T-cell (primary cell): ENCODE measurements at places on chromosomes 1 and 21. TPM values are rescaled to one million over a fixed set of nuclear protein-coding genes. Genes with fewer than 3 reads are reported as not detected.

TNFRSF9 gene
- total RNA-seq, result 0.63 TPM

TENT5C gene
- total RNA-seq, result 11.2 TPM

MAP10 gene
- 1.5 TPM for total RNA-seq

DENND1B gene
- total RNA-seq, result 15.8 TPM

DNA sequence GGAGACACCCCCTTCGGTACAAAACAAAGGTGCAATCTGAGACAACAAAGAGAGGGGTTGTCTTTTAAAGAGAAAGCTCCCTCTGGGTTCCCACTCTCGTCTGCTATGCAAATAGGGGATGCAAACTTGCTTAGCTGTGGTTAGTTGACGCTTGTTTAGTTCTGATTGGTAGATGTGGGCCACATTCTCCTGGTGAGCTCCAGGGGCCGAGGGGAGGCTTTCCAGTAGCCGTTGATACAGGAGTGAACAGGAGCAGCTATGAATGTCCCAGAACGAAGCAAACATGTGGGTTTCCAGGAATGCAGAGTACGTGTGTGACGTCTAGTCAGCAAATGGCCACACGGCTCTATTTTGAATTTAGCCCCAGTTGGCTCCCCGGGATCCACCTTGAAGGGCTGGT, 14.7 kb downstream of the TFF2 start:
- peaks cover 12% of the 10 kb centered on the region for H3K27me3 ChIP-seq
- no peak overlapping the region for H3K27ac ChIP-seq
- DNase-seq, result no peak
- H3K36me3 ChIP-seq, result no peaks in the 10 kb centered on the region
- H3K4me1 ChIP-seq, result peaks cover 10% of the 10 kb centered on the region
- H3K4me3 ChIP-seq, result no peak overlapping the region

GRCh38 chr1:29084196-29084521, 39.5 kb downstream of the TMEM200B start:
- H3K27me3 ChIP-seq, result no peaks in the 10 kb centered on the region
- peaks cover 8% of the 10 kb centered on the region for H3K36me3 ChIP-seq
- no peak overlapping the region for H3K27ac ChIP-seq
- no peaks in the 10 kb centered on the region for H3K4me1 ChIP-seq
- no peak for DNase-seq

DNA sequence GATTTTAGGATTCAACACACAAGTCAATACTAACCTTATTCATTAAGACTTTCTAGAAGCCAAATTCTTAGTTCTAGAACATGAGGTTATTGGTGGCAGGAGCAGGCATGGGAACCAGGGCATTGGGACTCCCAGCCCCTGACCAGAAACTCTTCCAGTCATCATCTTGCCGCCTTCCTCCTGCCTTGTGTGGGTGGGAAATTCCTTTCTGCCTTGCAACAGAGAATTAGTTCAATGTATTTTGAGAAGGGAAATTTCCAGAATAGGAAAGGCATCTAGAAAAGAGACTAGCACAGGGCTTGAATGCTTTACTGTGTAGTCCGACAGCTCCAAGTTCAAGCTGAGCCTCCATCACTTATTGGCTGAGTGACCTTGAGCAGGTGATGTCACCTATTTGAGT, 8.7 kb downstream of the GRHL3 start:
- no peak overlapping the region for H3K4me3 ChIP-seq
- no peak for DNase-seq
- no peak overlapping the region for H3K27ac ChIP-seq
- no peaks in the 10 kb centered on the region for H3K36me3 ChIP-seq
- H3K27me3 ChIP-seq, result no peaks in the 10 kb centered on the region
- peaks cover under 1% of the 10 kb centered on the region for H3K4me1 ChIP-seq

GRCh38 chr1:172837816-172838679, 179.1 kb downstream of the FASLG start:
- no peak overlapping the region for H3K27ac ChIP-seq
- H3K27me3 ChIP-seq, result peaks cover 3% of the 10 kb centered on the region
- no peak overlapping the region for H3K4me3 ChIP-seq
- no peaks in the 10 kb centered on the region for H3K36me3 ChIP-seq

- H3K4me1 ChIP-seq, result peaks cover 16% of the 10 kb centered on the region
- DNase-seq, result no peak
- no peaks in the 10 kb centered on the region for H3K27me3 ChIP-seq
- H3K4me3 ChIP-seq, result no peak overlapping the region
- H3K36me3 ChIP-seq, result peaks cover 65% of the 10 kb centered on the region
- H3K27ac ChIP-seq, result no peak overlapping the region
Measured at GRCh38 chr1:236861560-236862218, 66.6 kb downstream of the MTR start.

GRCh38 chr1:96688767-96689166, 32.8 kb upstream of the PTBP2 start:
- no peak overlapping the region for H3K4me3 ChIP-seq
- no peaks in the 10 kb centered on the region for H3K4me1 ChIP-seq
- no peak for DNase-seq
- no peaks in the 10 kb centered on the region for H3K36me3 ChIP-seq
- no peaks in the 10 kb centered on the region for H3K27me3 ChIP-seq
- no peak overlapping the region for H3K27ac ChIP-seq

- no peaks in the 10 kb centered on the region for H3K4me1 ChIP-seq
- no peak overlapping the region for H3K27ac ChIP-seq
- no peaks in the 10 kb centered on the region for H3K36me3 ChIP-seq
- DNase-seq, result no peak
Measured at GRCh38 chr1:171460018-171460620, 25.2 kb upstream of the PRRC2C start.

DNA sequence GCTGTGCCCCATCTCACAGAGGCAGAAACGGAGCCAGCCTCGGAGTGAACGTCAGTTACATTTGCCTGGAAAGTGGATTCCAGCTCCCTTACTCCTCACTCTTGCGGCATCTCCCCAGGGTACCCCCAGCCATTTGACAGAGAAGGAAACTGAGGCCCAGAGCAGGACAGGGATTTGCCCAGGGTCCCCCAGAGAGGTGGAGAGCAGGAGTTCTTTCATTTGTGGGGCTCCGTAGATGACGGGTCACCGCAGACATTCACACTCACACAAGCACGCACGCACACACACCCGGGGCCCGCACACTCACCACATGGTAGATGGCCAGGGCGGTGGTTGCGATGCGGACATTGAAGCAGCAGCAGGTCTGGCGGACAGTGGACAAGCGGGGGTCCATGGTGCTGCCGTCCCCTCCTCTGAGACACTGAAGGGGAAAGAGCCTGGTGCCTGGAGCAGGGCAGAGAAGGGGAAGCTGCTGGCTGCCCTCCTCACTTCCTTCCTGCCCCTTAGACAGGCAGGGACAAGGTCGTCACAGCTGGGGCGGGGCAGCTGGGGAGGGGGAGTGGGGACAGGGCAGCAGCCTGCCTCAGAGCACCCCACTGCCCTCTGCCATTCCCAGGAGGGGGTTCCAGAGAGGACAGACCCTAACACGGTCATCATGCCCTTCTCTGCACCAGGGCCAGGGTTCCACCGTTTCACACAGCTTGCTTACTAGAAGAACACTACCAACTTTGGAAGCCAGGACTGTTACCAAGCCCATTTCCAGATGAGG, at the start of gene LAPTM5:
TSS of gene LAPTM5 (minus strand) at position 423 of the 769 bp plus-strand sequence. CDS start at position 394, 29 bp downstream.
- H3K27me3 ChIP-seq, result no peaks in the 10 kb centered on the region
- peak within 1 kb of the TSS; percentile 72 for H3K4me3 ChIP-seq
- H3K4me1 ChIP-seq, result peaks cover 86% of the 10 kb centered on the region
- H3K36me3 ChIP-seq, result no peaks in the 10 kb centered on the region
- peak within 1 kb of the TSS; percentile 79 for H3K27ac ChIP-seq
- peak; percentile 72 for DNase-seq

DNA sequence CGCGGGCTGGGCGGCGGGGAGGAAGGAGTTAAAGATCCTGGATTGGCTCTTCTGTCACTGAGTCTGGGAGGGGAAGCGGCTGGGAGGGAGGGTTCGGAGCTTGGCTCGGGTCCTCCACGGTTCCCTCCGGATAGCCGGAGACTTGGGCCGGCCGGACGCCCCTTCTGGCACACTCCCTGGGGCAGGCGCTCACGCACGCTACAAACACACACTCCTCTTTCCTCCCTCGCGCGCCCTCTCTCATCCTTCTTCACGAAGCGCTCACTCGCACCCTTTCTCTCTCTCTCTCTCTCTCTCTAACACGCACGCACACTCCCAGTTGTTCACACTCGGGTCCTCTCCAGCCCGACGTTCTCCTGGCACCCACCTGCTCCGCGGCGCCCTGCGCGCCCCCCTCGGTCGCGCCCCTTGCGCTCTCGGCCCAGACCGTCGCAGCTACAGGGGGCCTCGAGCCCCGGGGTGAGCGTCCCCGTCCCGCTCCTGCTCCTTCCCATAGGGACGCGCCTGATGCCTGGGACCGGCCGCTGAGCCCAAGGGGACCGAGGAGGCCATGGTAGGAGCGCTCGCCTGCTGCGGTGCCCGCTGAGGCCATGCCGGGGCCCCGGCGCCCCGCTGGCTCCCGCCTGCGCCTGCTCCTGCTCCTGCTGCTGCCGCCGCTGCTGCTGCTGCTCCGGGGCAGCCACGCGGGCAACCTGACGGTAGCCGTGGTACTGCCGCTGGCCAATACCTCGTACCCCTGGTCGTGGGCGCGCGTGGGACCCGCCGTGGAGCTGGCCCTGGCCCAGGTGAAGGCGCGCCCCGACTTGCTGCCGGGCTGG, at the start of gene NPR1:
TSS of gene NPR1 (plus strand) at position 170 of the 818 bp plus-strand sequence. CDS start at position 591, 421 bp downstream.
- DNase-seq, result peak; percentile 29
- peaks cover 25% of the 10 kb centered on the region for H3K4me1 ChIP-seq
- no peak within 1 kb of the TSS for H3K27ac ChIP-seq
- H3K4me3 ChIP-seq, result peak within 1 kb of the TSS; percentile 39
- H3K36me3 ChIP-seq, result no peaks in the 10 kb centered on the region

- H3K36me3 ChIP-seq, result peaks cover 33% of the 10 kb centered on the region
- DNase-seq, result no peak
- H3K4me1 ChIP-seq, result no peaks in the 10 kb centered on the region
- H3K4me3 ChIP-seq, result no peak overlapping the region
- H3K27me3 ChIP-seq, result no peaks in the 10 kb centered on the region
Measured at GRCh38 chr1:180188091-180188506, 33.4 kb downstream of the QSOX1 start.

DNA sequence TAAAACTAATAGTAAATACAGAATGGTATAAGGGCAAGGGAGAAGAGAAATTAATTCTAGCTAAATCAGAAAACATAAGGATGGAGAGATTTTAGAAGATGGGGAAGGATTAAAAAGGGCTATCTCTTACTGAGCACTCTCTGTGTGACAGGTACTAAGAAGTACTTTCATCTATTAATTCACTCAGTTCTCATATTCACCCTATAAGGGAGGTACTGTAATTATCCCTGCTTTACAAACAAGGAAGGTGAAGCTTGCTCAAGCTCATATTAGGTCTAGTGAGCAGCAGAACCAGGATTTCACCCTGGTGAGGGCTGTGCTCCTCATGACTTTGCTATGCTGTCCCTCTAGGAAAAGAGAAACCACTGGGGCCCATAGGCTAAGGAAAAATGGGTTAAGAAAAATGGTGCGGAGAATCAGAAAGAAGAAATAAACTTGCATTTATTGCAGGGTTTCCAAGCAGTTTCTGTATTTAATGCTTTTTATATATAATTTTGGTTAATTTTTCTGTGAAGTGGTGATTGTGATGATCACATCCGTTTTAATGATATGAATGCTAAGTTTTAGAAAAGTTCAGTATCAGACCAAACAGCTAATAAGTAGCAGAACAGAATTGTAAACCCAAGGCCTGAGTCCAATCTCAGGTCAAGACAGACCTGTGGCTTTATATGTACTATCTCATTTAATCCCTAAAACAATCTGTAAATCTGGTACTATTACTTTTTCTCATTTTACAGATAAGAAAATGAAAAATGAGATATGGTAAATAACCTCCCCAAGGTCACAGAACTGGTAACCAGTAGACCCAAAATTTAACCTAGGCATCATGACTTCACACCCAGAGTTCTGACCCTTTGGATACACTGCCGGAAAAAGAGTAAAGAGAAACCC, 1.7 kb downstream of the PCNX2 start:
- H3K27ac ChIP-seq, result no peak overlapping the region
- no peak for DNase-seq
- H3K36me3 ChIP-seq, result no peaks in the 10 kb centered on the region
- H3K4me3 ChIP-seq, result no peak overlapping the region

- no peak overlapping the region for H3K27ac ChIP-seq
- no peaks in the 10 kb centered on the region for H3K36me3 ChIP-seq
- peaks cover 44% of the 10 kb centered on the region for H3K27me3 ChIP-seq
- no peak for DNase-seq
Measured at GRCh38 chr21:33063375-33063883, 6.5 kb upstream of the OLIG1 start.

DNA sequence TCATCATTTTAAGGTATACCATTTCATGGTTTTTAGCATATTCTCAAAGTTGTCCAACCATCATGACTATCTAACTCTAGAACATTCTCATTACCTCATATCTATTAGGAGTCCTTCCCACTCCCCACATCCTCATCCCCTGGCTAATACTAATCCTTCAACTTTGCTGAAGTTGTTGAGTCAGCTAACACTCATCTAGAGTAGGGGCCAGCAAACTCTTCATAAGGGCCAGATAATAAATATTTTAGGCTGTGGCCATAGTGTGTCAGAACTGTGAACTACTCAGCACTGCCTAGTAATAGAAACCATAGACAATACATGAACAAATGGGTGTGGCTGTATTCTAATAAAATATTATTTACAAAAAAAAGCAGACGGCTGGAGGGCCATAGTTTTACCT, 43.0 kb downstream of the TOR3A start:
- H3K4me3 ChIP-seq, result no peak overlapping the region
- H3K36me3 ChIP-seq, result peaks cover 4% of the 10 kb centered on the region
- no peak for DNase-seq
- H3K27me3 ChIP-seq, result no peaks in the 10 kb centered on the region
- no peak overlapping the region for H3K27ac ChIP-seq
- peaks cover 11% of the 10 kb centered on the region for H3K4me1 ChIP-seq

- H3K4me1 ChIP-seq, result no peaks in the 10 kb centered on the region
- no peak overlapping the region for H3K4me3 ChIP-seq
- no peak overlapping the region for H3K27ac ChIP-seq
- no peaks in the 10 kb centered on the region for H3K27me3 ChIP-seq
- no peak for DNase-seq
- no peaks in the 10 kb centered on the region for H3K36me3 ChIP-seq
Measured at GRCh38 chr1:229011022-229011421, 259.9 kb upstream of the RAB4A start.

- DNase-seq, result no peak
- H3K27ac ChIP-seq, result no peak overlapping the region
- H3K4me1 ChIP-seq, result peaks cover 9% of the 10 kb centered on the region
Measured at GRCh38 chr1:6906783-6907182, 121.5 kb downstream of the CAMTA1 start.
